DMS 273 treated with DMSO at 0.1 percent for 48 hours (cell line): ENCODE measurements at places on chromosomes 2 and 18.

DNA sequence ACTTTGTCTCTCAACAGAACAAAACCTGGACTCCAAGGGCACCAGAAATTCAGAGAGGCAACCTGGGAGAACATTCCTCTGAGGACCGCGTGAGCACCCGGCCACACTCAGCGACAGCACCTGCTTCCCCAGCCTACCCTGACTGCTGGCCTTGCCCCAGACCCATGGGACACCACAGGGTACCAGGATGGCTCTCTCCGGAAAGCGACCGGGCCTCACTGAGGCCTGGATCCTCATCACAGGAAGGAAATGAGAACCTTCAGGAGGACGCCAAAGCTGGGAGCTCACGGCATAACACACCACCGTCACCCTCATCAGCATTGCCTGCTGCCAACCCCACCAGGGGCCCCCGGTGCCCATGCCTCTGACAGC, 38.9 kb downstream of the HS6ST1 start:
- DNase-seq: no peak

DNA sequence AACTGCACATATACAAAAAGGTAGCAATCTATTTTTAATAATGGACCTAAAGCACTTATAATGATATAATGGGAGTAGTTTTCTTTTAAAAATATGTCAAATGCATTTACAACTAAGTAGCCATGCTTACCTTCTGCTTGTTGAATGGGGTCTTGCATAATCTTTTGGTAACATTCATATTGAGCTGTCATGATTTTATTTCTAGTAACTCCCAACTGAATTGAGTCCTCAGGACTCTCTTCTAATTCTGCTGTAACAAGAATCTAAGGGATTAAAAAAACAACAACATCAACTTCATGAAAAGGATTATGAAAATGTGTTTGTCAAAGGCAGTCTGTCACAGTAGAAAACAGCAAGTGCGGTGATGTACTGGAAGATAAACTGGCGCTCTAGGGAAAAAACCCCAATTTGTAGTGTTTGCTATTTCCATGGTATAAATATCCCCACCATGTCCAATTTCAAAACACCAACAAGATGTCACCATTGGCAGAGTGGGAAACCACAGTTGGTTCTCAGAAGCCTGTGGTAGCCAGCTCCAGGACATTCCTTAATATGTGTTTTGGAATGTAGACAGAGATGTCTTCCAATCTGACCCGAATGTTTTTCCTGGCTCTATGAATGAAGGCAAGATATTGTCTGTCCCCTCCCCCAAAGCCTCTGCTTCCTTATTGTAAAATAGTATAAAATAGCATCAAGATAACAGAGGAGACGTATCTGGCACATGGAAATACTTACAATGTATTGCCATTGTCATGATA, 64.8 kb downstream of the CALCRL start:
- no peak for DNase-seq

GRCh38 chr2:99707592-99707991, 217.8 kb upstream of the REV1 start:
- no peak for DNase-seq

GRCh38 chr2:174259981-174260380, 11.6 kb upstream of the OLA1 start:
- DNase-seq: no peak
